Common myeloid progenitor, CD34-positive (primary cell): ENCODE measurements at places on chromosomes 3 and 15.

DNA sequence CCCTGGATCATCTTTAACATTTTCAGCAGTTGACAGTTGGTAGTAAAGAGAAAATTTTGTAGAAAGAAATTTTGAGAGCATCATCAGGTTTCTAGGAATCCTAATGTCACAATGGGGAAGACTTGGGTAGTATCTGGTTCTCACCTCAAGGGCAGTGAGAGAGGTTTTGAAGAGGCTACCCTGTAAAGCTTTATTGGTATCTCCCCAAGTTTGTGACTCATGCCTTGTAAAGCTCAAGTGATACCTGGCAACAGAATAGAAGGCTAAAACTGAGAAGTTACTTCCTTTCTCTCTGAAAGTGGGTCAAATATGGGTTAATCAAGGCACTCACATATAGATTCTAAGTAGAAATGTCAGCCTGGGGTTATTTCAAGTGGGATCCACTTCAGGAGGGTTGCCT is 196.4 kb downstream of the SUCNR1 start:
- DNase-seq = no peak

GRCh38 chr3:117255736-117256135 is 546.2 kb downstream of the TUSC7 start:
- DNase-seq = no peak

DNA sequence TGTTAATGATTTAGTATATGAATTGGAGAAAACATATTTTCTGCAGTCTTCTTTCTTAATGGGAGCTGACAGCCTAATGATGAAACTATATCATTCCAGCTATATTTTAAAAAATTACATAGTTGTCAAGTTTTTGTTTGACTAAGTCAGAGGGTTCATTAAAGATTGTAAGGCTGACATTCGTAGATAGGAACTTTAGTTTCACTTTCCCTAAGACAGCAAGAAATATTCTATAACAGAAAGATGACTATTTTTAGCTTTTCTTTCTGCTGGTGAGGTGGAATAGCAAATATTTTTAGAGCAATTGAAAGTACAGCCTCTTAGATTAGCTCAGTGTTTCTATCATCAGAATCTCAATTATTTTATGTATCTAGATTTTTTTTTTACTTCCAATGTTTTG is 60.2 kb downstream of the PIAS1 start:
- DNase-seq = peak; percentile 58

DNA sequence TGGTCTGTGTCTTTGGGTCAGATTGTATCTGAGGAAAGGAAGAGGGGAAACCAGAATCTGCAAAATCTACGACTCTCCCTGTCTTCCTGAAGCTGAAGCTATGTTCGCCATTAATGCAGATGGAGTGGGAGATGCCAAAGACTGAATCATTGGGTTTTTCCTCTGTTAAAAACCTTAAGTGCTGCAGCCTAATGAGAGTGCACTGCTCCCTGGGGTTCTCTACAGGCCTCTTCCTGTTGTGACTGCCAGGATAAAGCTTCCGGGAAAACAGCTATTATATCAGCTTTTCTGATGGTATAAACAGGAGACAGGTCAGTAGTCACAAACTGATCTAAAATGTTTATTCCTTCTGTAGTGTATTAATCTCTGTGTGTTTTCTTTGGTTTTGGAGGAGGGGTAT is 24.0 kb downstream of the RMDN3 start:
- DNase-seq = no peak

GRCh38 chr3:57917601-57918000 is 90.6 kb upstream of the FLNB start:
- no peak for DNase-seq

DNA sequence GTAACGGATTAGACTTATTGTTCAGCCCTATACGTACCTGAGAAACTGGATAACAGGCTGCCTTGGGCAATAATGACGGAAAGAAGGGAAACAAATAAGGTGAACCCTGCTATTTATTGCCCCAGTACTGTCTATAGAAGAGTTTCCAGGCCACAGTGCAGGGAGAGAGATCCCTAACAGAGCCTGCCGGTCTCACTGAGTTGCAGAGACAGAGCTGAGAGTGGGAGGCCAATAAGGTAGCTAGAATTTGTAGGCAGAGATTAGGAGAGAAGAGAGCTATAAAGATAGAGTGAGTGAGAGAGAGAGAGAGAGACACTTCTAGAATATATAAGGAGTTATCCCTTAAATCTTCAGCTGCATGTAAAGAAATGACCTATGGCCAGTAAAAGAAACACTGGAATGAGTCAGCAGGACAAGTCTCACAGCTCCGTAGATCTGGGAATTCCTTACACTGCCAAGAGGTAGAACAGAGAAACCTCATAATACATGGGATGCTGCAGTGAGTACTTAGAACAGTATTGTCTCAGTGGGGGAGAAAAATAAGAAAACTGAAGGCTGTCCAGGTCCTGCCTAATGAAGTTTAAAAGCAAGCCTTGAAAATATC is 51.8 kb downstream of the ST3GAL6 start:
- no peak for DNase-seq

DNA sequence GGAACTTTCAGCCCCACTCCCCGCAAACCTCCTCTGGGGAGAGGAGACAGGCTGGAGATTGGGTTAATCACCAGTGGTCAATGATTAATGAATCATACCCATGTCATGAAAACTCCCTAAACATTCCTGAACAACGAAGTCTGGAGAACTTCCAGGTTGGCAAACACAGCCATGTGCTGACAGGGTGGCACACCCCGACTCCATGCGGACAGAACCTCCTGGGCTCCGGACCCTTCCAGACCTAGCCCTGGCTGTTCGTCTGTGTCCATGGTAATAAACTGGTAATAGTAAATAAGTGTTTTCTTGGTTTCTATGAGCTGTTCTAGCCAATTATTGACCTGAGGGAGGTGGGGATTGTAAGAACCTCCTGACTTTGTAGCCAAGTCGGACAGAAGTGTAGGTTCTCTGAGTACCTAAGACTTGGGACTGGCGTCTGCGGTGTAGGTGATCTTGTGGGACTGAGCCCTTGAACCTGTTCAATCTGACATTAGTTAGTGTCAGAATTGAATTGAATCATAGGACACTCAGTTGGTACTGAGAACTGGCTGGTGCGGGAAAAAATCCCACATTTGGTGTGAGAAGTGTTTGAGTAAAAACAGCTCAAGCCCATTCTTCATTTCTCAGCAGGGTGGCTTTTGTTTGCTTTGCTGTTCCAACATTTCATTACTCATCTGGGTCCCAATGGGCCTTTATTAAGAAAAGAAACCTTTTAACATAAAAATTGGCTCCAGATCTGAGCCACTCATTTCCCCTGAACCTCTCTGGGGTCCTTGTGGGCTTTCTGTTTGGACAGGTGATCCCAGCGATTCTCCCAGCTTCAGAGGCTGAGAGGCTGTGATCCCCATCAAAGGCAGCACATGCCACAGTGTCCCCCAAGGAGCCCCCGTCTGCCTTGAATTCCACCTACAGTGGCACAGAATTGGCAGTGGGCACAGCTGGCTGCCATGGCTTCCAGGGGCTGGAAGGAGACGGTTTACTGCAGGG is 151.0 kb downstream of the TJP1 start:
- no peak for DNase-seq

- no peak for DNase-seq
Observed at GRCh38 chr3:43379343-43379742, 93.0 kb downstream of the SNRK start.

GRCh38 chr3:177906126-177906511 is 630.1 kb upstream of the KCNMB2 start:
- no peak for DNase-seq

GRCh38 chr3:46935168-46935858 is 41.2 kb downstream of the CCDC12 start:
- no peak for DNase-seq

DNA sequence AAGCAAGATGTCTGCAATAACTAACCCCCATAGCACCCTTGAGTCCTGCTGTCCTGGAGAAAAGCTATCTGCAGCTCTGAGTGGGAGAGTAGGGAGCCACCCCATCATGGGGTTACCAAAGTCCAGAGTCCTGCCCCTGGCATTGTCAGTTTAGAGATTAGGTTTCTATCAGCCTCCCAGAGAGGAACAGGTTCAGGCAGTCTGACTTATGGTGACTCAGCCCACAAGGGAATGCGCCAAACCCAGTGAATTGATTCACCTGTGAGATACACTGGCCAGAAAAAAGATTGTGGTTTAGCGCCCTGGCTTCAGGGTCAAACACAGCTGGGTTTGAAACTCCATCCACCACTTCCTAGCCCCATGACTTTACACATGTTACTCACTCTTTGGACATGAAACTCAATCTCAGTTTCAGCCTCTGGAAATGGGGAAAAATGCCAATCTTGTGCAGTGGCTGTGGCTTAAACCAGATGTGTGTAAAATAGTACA is 263.6 kb upstream of the HES1 start:
- DNase-seq = peak; percentile 53

DNA sequence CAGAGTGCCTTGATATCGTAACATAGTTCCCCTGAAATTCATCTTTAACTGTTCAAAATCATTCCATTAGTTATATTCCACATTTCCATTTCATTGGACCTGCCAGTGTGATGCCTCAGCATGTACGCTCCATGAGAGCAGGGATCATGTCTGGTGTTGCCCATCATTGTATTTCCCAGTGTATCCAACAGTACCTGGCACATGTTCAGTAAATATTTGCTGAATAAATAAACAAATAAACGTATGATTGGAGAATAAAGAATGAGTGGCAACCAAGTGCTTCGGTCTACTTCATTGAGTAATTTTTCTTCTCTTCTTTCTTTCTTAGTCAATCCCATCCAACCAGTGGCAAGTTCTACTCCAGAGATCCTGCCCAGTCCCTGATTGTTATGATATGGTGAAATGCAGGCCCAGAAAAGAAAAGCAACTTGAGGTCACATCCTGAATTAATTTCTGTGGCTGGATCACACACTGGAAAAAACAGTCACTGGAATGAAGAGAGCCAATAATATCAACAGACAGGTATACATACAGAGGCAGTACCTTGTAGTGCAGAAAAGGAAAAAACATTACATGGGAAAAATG is 101.2 kb downstream of the PLCH1 start:
- DNase-seq = no peak

DNA sequence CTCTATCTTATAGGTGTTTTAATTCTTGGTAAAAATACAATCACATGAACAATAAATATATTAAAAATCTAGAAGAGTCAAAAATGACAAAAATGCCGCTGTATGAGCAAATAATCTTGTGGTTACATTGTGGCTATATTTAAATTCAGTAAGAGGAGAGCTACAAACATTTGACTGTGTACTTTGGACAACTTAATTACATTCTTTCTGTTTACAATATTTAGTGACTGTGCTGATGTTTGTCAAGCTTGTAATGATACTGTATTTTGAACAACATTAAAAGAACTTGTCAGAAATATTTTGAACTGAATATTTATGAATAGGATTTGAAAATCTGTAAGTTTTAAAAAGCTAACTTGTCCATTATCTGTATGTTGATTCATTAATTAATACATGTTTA is 598.3 kb downstream of the SI start:
- no peak for DNase-seq

- no peak for DNase-seq
Observed at GRCh38 chr3:187255314-187255713, 36.2 kb downstream of the MASP1 start.

DNA sequence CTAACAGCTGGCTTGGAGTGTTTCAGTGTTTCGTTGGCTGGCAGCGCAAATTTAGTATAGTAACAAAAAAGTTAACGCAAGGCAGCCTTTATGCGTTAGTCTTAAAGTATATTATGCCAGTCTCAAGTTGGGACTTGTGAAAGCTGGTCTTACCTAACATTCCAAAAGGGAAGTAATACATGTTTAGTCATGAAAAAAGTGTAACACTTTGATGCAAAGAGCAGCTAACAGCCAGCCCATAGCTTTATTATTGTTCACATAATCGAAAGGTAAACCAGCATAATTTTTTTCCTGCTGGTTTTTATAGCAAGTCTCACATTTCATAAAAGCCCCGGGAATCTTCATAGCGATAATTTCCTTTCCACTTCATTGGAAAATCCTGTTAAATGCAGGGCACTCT is 2.4 kb upstream of the GPR87 start:
- no peak for DNase-seq

- no peak for DNase-seq
Observed at GRCh38 chr3:155852341-155852740, 1.9 kb downstream of the SLC33A1 start.

GRCh38 chr3:16079519-16079918 is 95.0 kb upstream of the GALNT15 start:
- DNase-seq = no peak

GRCh38 chr3:138241061-138241460 is 54.0 kb downstream of the ARMC8 start:
- DNase-seq = no peak

DNA sequence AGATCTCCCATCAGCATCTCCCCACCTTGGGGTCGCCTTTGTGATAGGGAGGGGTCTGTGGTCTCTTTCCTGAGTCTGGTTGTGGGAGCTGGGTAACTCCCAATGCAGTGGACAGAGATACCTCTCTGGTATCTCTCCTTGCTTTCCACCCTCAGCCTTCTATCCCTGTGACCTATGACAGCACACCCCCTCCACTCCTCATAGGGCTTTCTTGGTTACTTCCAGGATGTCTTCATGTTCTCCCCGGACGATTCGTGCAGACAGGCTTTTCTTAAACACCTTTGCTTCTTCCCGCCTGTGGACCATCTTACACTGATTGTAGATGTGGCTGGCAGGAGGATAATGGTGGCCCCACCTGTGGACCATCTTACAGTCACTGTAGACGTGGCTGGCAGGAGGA is 14.2 kb upstream of the NRROS start:
- DNase-seq = no peak

DNA sequence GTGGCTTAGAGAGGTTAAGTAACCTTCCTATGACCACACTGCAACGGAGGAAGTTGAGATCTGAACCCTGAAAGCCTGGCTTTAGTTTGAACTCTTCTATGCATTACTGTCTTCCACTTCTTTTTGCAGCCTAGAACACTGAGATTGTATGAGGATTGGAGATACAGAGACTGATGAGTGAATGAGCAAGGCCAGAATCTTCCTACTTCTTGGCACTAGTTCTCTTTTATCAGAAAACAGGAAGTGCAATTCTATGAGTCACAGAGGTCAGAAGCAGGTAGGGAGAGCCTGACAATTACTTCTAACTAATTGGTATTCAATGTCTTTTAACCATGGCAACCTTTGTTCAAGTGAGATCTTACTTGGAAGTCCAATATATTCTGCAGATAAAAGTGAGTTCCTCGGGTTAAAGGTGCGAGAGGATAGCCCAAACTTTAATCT is 219.0 kb downstream of the SHQ1 start:
- peak; percentile 88 for DNase-seq

DNA sequence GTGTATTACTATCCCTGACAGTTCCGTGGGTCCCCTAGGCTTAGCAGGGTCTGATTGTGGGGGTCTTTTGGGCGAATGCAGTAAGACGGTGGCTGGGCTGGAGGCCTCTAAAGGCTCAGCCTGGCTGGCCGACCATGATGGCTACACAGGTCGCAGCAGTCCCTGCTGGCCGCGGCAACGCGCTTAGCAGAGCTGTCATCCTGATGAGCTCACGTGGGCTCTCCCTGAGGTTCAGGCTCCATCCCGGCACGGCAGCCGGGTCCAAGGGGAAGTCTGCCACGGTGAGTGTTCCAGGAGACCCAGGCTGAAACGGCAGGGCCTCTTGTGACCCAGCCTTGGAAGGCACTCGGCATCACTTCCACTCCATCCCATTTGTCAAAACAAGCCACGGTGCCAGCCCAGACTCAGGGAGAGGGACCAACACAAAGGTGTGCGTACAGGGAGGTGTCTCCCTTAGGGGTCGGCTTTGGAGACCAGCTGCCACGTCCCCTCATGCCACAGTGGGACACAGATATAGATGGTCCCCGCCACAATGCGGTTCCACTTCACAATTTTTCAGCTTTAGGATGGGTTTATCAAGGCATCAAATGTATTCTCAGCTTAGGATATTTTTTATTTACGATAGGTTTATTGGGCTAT is 101.8 kb downstream of the XXYLT1 start:
- no peak for DNase-seq
